Kidney (tissue), 22 donors: ENCODE measurements at places on chromosomes 7 and 10. TPM values are rescaled to one million over a fixed set of nuclear protein-coding genes. Genes with fewer than 3 reads are reported as not detected.

The GNG11 gene
- total RNA-seq, result 23.1 TPM

The MKI67 gene
- 2.4 TPM for total RNA-seq

The CFAP46 gene
- total RNA-seq, result 8.3 TPM

GRCh38 chr10:42932116-42932515 lies 144.8 kb upstream of the RET start:
- DNase-seq, result no peak

DNA sequence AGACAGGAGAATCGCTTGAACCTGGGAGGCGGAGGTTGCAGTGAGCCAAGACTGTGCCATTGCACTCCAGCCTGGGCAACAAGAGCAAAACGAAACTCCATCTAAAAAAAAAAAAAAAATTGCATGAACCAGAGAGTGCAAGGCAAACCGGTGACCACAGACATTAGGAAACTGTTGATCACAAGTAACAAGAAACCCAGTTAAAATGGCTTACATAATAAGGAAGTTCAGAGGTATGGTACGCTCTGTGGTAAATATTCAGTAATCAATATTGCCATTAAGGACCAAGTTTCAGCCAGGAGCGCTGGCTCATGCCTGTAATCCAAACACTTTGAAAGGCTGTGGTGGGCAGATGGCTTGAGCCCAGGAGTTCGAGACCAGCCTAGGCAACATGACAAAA lies 9.2 kb upstream of the NT5C2 start:
- no peak for DNase-seq

- DNase-seq, result no peak
These were observed 27.2 kb downstream of the ATE1 start for GRCh38 chr10:121900443-121901174.

DNA sequence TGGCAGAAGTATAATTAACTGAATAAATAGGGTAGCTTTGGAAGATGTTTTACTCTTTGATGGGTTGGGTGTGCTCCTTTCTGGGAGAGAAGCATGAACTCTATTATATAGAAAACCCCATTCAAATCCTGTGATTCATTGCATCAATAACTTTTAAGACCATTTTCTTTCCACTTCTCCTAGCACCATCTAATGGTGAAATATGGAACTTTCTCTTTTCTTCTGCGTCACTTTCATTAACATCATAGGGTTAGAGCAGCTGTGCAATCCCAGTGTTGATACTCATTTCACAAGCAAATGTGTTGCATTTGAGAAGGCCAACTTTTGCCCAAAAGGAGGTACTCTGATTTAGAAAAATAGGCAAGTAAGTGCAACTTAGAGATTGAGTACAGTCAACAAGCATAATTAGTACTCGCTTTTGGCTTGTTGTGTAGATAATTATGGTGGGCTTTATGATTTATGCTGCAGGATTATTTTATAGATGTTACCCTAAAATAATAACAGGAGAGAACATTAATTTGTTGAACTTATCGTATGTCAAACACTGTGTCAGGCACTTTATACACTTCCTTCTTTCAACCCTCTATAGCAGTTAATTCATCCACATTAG lies 92.9 kb downstream of the CPED1 start:
- DNase-seq, result peak; percentile 79

DNA sequence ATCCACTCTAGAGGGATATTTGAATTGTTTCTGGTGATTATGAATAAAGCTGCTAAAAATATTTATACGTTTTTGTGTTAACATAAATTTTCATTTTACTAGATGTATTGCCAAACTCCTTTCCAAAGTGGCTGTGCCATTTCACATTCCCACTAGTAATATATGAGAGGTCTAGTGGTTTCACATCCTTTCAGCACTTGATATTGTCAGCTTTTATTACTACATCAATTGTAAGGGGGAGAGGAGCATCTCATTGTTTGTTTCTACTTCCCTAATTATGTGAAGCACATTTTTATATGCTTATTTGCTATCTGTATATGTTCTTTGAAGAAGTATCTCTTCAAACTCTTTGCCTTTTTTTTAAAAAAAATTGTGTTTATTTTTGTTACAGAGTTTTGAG lies 184.5 kb downstream of the ADK start:
- DNase-seq, result no peak

DNA sequence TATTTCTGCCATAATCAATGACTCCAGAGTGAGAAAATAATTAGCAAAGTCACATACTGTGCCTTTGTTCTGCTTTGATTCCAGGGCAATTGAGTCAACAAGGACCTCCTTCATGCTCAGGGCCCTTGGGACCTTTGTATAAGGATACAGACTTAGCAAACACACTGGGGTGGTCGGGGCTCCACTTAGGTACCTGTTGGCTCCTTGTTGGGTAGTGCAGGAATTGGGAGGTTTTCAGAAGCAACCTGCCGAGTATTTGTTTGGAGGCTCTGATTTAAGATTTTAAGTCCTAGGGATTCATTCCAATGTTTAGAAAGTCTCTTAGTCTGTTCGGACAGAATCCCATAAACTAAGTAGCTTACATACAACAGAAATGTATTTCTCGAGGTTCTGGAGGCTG lies 3.0 kb downstream of the ADCK2 start:
- no peak for DNase-seq

DNA sequence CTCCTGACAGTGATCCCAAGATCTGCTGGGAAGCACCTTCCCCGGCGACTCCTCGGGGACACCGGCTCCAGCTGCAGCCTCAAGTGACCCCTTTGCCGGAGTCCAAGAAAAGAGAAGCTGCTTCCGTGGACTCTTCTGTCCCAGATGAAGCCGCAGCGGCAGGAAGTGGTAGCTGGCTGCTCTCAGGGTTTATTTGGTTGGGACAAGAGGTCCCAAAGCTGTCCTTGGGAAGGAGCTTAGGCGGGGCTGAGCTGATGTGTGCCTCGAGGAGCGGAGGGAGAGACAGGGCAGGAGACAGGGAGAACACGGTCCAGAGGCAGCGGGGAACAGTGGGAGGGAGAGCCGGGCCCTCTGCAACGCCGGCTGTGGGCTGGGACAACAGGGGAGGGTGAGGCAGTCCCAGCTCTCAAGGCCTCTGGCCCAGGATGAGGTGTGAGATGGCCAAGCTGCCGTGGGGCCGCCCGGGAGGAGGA lies 13.1 kb upstream of the FAM20C start:
- DNase-seq, result no peak

DNA sequence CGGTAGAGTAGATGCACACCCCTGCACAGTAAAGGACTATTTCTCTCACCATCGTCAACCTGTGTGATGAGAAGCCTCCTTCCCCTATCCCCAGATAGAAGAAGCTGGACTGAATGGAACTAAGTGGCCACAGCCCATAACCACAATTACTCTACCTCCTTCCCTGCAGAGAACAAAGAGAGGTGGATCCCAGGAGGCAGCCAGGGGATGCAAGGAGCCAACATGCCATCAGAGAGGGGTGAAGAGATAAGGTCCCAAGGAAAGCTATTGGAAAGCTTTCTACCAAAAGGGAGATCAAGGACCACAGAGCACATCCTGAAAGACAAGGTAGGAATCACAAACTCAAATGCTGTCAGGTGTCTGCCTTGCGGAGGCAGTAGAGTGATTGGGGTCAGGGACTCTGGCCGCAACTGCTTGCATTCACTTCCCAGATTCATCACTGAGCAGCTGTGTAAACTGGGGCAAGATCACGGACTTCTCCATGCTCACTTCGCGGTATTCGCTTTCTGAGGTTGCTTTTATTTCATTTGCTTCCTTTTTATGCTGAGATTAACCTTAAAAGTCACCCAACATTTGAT lies 81.6 kb upstream of the MYO3A start:
- DNase-seq, result no peak

DNA sequence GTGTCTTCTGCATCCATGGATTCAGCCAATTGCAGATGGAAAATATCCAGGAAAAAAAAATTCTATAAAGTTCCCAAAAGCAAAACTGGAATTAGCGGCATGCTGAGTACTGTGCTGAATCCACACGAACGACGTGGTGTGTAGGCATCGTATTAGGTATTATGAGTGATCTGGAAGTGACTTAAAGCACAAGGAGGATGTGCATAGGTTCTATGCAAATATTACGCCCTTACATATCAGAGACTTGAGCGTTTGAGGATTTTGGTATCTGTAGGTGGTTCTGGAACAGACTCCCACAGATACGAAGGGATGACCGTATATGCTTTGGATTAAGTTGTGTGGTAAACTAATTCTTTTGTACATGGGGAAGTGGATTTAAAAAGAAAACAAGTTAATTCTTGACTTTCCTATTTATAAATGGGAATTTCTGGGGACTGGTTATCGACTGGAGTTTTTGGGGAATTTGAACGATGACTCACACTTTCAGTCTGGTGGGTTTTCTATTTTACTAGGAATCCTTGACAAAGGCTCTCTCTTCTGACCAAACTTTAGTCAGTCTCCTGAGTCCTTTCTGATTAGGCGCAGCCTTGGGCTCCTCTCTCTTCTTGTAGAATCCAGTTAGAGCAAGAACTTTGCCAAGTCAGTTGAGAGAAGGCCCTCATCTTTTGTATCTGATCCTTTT lies 5.4 kb upstream of the NUB1 start:
- DNase-seq, result no peak

- no peak for DNase-seq
These were observed 51.1 kb downstream of the ADCYAP1R1 start for GRCh38 chr7:31102973-31103850.

- DNase-seq, result no peak
These were observed 174.3 kb downstream of the NRP1 start for GRCh38 chr10:33160151-33160550.
